ENCODE measurements at places on chromosomes 5 and 9.
A peak's percentile ranks its signal among the peaks of the same experiment; 100 is the strongest.

GRCh38 chr9:16243798-16244197, 626.7 kb downstream of the BNC2 start:
- no peak for DNase-seq

DNA sequence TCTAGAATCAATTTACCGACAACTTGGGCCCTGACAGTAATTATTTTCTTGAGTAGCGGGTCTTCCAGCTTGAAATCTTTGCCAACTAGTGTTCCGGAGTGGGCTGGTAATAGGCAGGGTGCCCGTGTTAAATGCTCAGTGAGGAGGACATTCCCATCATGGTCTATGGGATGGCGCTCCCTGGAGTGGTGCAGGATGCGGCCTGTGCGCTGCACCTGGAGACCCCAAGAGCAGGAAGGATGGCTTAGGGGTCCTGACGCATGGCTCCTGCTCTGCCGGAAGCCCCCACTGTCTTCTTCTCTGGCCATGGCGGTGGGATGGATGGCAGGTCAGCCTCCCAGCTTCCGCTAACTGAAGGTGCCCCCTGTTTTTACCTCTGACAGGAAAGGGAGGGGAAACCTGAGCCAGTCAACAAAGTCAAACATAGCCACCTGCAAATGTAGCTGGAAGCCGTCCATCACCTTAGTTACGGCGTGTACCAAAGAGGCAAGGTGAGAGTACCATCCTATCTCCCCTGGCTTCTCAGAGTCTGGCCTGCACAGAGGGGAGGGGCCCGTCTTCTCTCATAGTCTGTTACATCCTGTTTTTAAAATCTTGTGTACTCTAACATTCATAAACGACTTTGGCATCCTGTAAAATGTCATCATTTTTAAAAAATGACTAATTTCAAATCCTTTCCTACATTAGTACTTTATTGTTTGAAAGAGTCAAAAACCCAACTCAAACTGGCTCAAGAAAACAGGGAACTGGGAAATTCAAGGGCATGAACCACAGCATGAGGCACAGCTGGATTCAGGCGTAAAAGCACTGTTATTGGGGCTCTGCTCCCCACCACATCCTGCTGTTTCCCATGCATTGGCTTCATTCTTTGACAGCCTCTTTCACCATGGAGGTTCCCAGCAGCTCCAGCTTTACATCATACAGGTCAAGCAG, 28.5 kb upstream of the UNC5A start:
- DNase-seq: no peak

- no peak for DNase-seq
These were observed 183.9 kb downstream of the AUH start for GRCh38 chr9:91177661-91178280.

GRCh38 chr5:180611140-180611850, 20.0 kb upstream of the SCGB3A1 start:
- no peak for DNase-seq

DNA sequence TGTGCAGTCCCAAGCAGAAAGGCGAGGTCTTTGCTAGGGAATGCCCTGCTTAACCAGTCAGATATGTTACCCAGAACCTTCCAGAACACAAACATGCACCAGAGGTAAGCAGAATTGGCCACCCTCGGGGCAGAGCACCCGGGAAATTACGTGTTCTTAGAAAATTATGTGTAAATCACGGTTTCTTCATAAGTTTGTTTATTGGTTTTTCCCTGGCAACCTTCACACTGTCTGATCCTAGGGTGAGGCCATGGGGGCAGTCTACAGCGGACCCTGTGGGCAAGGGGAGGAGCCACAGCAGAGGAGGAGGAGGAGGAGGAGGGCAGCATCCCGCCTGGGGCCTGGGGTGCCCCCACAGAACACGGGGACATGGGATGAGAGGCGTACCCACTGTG, 31.4 kb downstream of the RXRA start:
- no peak for DNase-seq

DNA sequence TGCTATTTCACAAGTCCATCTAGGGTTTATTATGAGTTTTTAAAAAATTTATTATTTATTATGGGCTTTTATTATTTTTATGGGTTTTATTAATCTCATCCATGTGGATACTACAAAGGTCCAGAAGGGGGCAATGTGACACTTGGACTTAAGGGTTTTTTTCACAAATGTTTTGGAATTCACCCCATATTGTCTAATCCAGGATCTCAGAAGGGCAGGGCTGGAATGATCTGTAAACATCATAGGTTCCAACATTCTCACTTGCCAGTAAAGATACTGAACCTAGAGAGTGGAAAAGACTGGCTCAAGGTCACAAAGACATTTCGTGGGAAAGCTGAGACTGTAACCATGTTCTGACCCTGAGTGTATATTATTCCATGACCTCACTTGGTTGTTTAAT, 35.6 kb downstream of the NIM1K start:
- peak; percentile 19 for DNase-seq

DNA sequence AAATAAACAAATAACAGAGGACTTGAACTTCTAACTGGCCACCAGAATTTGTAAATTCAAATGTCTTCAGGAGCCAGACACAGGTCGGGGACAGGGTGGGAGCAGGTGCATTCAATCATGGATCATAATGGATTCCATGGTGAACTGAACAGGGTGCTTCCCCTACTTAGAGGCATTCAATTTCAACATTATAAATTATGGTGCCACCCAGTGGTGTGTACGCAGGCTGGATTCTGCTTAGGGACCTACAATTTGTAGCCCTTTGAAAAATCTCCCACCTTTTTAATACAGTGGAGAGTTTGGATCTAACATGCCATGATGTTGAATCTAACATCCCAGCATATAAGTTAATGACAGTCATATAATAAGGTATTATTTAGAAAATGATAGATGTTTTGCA, 22.3 kb downstream of the KLF9 start:
- no peak for DNase-seq

DNA sequence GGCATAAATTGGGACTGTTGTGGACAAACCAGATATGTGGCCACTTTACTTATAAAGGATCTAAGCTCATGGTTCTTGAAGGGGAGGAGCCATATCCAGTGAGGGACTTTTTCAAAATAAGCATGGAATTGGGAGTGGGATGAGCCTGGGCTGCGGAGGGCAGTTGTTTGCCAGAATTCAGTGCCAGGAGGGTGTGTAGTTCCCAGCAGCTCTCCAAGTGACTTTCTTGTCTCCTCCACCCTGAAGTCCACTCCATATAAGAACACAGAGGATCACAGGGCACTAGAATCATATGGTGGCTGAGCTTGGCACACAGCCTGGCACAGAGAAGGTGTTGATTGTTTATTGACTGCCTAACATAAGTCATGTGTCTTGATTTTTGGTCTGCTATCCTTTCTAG, 121.1 kb downstream of the CAVIN4 start:
- peak; percentile 11 for DNase-seq

DNA sequence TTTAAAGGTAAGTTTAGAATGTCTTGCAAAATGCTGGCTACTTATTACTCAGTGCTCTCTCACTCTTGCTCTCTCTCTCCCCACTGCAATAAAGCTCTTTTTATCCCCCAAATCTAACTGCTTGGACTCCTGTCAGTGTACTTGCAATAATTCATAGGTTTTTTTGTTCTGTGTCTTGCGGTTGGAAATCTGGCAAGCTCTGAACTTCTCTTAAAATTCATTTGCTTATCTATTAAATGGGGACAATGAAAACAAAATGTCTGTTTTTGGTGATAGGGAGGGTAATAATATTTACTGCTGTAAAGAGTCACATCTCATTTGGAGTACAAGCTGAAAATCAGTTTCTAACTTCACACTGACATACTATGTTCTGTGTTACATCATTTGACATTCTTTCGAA, 18.7 kb upstream of the OR13D1 start:
- DNase-seq: no peak

- no peak for DNase-seq
These were observed 92.3 kb upstream of the PTGER4 start for GRCh38 chr5:40587376-40587775.

DNA sequence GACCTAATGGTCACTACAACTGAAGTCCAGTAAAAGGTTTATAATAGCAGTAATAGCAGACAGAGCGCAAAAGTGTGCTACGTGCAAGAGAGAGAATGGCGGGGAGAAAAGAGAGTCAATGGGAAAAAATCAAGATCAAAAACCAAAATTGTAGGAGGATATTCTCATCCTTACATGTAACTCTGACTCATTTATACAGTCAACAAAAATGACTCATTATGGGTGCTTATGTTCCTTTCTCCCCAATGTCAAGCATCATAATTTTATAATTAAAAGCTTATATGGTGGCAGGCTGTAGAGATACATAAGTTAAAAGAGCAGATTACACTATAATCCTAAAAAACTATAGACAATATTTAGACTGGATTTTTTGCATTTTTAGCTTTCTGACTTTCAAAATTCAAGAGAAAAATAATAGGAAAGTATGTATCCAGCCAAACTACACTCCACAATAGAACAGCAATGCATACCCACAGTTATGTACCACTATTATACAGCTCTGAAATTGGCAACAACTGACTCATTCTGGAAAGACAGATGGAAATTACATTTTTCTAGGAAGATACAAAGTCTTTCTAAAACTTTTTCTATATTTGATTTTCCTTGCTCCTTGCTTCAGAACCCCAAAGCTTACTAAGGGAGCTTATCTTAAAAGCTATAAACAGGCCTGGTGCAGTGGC, 78.4 kb downstream of the PLPP1 start:
- DNase-seq: no peak

DNA sequence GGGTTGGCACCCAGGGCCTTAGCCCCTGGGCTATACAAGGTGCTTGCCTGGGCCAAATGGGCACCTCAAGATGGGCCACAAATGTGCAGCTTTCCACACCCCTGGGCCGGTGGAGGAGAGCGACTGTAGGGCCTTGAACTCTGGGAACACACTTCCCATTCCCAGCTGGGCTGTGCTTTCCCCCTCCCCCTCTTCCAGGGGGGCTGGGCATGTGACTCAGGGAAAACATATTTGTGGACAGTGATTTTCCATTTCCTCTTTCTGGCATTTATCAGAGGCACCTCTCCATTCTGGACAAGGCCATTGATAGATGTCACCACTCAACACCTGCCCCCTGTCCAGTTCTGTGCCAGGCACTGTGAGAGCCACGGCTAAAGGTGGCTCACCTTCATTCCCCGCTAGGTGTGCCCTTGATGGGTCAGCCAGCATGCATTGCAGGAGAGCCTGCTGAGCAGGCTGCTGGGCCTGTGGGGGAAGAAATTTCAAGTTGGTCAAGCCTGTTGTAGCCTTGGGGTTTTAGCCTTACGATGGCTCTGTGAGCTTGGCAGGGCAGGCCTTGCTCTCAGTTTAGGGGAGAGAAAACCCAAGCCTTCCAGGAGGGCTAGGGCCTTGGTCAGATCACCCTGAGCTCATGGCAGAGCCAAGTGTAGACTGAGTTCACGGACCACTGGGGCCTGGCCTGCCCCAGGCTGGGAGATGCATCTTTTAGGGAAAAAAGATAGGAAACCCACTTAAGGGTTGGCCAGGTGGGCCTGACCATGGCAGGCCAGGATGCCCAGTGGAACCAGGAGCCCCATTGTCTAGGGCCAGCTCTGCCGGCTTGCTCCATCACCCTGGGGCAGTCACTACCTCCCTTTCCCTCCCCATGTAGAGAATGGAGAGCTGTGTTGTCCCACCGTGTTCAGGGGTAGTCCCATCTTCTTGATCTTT, 113.9 kb downstream of the DAB2IP start:
- peak; percentile 52 for DNase-seq

GRCh38 chr9:31486630-31487029, 897.8 kb upstream of the ACO1 start:
- no peak for DNase-seq

DNA sequence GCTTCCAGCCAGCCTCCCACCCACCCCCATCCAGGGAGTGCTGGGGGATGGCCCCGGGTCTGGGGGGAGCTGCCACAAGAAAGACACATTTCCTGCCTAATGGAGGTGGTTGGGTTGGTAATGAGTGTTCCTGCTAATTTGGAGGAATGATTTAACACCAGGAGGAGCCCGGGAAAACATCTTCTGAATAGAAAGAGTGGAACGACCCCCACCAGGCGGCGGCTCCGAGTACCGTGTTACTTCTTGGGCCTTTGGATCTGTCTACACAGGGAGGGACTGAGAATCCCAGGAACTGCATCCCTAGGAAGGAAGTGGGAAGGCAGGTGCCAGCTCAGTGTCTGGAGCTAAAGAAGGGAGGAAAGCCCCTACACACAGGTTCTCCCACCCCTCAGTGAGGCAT, 64.6 kb downstream of the TSPAN17 start:
- DNase-seq: no peak

DNA sequence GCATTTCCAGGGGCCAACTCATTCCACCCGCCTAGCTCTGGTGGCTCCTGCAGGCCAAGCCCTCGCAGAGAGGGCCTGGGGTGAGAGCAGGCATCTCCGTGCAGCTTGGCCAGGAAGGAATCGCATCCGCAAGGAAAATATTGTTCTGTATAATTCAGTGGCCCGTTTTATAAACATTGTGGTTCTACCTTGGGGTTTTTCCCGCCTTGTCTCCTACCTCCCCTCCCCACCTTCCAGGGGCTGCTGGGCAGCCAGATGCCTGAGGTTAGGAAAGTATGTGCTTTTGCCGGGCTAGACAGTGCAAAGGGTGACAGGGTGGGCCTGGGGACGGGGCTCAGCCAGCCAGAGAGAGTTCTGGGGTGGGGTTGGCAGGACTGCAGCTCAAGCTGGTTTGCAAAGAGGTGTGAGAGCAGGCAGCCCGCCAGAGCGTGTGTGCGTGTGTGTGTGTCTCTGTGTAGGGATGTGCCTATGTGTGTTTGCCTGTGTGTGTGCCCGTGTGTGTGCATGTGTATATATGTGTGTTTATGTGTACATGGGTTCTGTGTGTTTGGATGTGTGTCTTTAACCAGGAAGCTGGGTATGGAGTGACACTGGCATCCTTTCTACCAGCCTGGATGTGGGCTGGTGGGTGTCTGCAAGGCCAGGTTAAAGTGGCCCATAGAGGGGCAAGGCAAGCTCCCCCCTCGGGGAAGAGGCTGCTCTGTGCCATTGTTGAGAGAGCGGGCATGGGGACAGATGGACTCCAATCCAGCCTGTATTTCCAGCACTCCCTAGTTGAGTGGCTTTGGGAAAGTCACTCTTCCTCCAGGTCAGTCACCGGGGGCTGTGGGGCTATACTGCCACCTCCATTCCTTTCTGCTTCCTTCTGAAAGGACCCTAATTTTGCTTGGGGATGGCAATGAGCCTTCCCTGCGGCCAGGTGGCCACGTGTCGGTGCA, 10.6 kb upstream of the SLC2A6 start:
- DNase-seq: no peak

GRCh38 chr9:137582286-137582860, 3.6 kb upstream of the DPH7 start:
- peak; percentile 20 for DNase-seq

- DNase-seq: no peak
These were observed 5.5 kb downstream of the CAMSAP1 start for GRCh38 chr9:135901826-135902225.

GRCh38 chr9:89576404-89576839, 28.4 kb upstream of the GADD45G start:
- DNase-seq: peak; percentile 33

DNA sequence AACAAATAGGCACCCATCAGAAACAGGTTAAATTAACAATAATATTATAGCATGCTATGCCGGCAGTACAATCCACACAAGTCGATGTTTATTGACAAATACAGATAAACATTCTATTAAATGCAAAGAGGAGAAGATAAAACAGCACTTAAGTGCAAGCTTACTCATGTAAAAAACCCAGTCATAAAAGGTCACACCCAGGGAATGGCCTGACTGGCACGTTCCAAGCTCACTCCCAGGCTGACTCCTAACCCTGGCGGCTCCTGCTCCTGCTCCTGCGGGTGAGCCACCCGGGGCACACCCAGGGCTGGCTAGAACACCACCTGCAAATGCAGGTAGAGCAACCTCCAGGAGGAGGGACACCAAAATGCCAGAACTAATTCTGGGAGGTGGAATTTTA, 66.9 kb downstream of the SEMA4D start:
- DNase-seq: no peak

Data from muscle of leg (tissue), 16 donors.